ENCODE measurements at places on chromosomes 13 and 19.
A peak's percentile ranks its signal among the peaks of the same experiment; 100 is the strongest.

- DNase-seq, result no peak
These were observed 113.5 kb downstream of the FOXO1 start for GRCh38 chr13:40552895-40553294.

- no peak for DNase-seq
These were observed 16.7 kb downstream of the FAM216B start for GRCh38 chr13:42798118-42798517.

- no peak for DNase-seq
These were observed 21.4 kb downstream of the PPP2R1A start for GRCh38 chr19:52211203-52211602.

DNA sequence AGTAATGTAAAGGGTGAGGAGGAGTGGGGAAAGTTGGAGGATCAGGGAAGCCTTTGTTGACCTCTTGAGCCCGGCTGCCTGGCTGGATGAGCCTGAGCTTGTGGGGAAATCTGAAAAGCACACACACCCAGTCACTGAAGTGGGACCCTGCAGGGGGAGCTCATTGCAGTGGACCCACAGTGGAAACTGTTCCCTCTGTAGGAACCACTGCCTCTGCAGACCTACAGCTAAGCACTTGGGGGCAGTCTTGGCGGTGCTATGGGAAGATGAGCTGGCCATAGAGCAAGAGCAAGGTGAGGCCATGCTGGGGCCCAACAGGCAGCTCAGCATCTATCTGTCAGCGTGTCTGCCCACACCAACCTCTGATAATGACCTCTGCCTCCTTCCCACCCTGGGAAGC lies 294.8 kb downstream of the TSHZ3 start:
- peak; percentile 3 for DNase-seq

DNA sequence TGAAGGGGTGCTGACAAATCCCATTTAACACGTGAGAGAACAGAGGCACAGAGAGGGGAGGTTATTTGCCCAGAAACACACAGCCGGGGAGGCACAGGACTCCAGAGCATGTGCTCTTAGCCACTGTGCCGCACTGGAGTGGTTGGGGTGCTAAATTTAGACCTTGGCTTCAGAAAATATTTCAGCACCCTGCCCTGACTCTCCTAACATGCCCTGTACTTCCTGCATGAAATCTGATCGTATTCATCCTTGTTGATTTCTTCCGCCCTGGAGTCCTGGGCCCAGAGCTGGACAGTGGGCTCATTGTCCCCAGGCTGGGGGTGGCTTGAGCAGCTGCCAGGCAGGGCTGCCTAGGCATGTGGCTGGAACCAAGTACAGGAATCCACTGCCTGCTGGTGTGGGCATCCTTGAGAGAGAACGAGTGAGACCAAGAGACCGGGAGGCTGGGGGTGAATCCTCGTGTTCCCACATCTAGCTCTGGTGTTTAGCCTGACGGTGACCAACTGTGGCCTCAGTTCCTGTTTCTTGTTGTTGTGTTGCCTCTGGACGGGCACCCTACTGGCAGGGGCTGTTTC lies 5.3 kb downstream of the SLC27A1 start:
- DNase-seq, result no peak

- DNase-seq, result no peak
These were observed 15.0 kb downstream of the GPATCH1 start for GRCh38 chr19:33096005-33096404.

DNA sequence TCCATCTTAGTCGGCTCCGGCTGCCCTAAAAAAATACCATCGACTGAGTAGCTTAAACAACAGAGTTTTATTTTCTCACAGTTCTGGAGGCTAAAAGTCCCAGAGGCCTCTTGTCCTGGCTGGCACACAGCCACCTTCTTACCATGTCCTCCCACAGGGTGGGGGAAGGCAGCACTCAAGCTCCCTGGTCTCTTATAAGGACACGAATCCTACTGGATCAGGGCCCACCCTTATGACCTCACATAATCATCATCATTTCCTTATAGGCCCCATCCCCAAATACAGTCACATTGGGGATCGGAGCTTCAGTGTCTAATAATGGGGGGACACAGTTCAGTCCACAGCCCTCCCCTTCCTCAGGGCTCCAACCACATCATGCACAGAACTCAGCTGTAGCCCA lies 2.6 kb upstream of the TUBA3C start:
- DNase-seq, result no peak

- no peak for DNase-seq
These were observed 661 bp downstream of the FREM2 start for GRCh38 chr13:38687246-38688229.

- DNase-seq, result no peak
These were observed 62.1 kb downstream of the ARHGEF7 start for GRCh38 chr13:111177081-111177711.

DNA sequence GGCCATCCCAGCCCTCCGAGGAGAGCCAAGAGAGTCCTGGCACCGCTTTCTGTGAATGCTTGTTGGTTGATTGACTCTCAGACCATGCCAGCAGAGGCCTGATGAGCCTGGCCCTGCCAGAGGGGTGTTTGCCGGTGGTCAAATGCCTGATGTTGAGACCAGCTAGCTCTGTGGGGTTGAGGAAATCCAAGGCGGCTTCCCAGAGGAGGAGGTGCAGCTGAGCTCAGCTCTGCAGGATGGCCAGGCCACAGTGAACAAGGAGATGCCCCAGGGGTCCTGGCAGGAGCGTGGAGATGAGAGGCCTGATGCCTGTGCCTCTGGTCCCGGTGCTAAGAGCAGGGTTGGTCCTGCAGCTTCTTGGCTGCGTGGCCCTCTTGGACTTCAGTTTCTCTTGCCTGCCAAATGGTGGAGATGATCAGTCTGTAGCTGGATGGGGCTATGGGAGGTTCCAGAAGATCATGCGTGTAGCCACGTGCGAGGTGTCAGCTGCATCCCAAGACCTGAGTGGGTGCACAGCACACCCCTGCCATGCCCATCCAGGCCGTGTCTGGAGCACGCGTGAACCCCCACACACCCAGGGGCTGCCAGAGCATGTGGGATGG lies 16.8 kb downstream of the NFIC start:
- DNase-seq, result no peak

GRCh38 chr19:14339741-14340140 lies 41.5 kb upstream of the ADGRE5 start:
- DNase-seq, result no peak

DNA sequence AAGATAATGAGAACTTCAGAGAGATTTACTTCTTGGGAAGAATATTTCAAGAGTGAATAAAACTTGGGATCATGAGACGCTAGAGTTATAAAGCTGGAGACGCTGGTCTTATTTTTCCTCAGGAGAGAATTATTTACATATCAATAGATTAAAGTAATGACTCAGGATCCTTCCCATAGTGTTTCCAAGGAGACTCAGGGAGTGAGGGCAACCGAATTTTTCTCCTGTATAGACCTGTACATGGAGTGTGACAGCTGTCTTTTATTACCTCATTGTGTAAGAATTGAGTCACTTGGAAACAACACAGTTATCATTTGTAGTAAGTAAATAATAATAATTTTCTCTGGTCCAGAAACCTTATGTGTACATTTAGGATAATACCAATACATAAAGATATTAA lies 1905.5 kb downstream of the OLFM4 start:
- no peak for DNase-seq

- no peak for DNase-seq
These were observed 856.7 kb upstream of the SLITRK1 start for GRCh38 chr13:84739021-84739420.

GRCh38 chr13:51475727-51476501 lies 23.1 kb upstream of the INTS6 start:
- no peak for DNase-seq

DNA sequence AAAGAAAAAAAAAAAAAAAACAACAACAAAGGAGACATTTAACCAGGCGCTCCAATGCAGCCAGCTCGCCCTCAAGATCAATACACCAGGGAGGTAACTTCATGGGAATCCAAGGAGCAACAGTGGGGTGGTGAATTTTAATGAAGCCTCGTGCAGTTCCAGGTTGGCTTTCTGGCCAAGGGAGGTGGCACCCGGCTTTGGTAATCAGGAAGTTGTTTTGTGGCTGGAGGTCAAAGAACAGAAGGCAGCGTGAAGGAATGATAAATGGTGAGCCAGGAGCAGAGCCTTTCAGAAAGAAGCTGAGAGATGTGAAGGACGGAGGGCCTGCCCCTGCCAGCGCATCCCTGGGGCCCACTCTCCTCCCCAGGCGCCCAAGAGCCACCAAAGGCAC lies 188.2 kb upstream of the TSC22D1 start:
- DNase-seq, result no peak

DNA sequence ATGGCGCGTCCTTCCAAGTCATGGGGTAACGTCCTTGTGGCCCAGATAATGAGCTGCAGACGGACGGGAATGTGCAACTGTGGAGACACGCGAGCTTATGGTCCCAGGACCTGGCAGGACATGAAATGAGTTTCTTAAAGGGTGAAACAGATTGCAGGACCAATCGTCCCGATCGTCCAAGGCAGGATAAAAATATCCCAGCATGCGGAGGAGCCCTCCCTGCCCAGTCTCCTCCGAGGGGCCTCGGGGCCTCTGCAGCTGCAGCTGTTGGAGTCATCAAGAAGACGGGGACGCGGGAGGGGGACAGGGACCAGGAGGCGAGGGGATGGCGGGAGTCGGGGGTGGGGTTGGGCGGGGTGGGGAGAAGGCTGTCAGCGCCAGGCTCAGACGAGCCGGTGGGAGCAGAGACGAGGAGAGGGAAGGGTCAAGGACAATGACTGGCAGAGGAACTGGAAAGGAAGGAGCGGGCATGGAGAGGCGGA lies 14.4 kb upstream of the GARIN5A start:
- no peak for DNase-seq

GRCh38 chr13:97011446-97012131 lies 17.3 kb upstream of the OXGR1 start:
- no peak for DNase-seq

- no peak for DNase-seq
These were observed 442 bp upstream of the RFC3 start for GRCh38 chr13:33817513-33817900.

- no peak for DNase-seq
These were observed 13.9 kb downstream of the C3 start for GRCh38 chr19:6706633-6706958.

- DNase-seq, result no peak
These were observed 165.8 kb downstream of the KDM4B start for GRCh38 chr19:5134691-5135090.

DNA sequence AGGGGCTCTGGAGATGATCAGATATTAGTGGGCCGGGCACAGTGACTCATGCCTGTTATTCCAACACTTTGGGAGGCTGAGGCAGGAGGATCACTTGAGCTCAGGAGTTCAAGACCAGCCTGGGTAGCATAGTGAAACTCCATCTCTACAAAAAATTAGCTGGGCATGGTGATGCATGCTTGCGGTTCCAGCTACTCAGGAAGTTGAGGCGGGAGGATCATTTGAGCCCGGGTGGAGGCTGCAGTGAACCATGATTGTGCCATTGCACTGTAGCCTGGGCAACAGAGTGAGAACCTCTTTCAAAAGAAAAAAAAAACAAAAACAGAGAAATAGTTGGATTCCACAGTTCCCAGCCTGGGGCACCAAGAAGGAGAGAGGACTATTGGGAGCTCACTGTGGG lies 17.9 kb upstream of the SHFL start:
- no peak for DNase-seq

DNA sequence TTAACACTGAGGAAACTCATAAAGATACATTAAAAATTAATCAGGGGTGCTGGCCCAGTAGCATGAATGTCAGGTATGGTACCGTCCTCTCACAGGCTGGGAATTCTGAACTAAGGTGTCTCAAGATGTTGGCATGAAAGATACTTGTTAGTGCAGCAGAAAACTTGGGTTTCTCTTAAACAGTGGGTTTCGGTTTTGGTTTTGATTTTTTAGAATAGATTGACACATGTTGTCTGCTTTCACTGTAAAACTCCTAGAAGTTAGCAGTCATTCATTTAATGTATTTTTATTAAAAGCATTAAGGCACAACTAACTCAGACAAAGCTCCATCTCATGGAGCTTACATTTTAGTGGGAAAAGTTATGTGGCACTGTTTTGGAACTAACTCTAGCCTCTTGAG lies 3.5 kb upstream of the OBI1 start:
- DNase-seq, result no peak

DNA sequence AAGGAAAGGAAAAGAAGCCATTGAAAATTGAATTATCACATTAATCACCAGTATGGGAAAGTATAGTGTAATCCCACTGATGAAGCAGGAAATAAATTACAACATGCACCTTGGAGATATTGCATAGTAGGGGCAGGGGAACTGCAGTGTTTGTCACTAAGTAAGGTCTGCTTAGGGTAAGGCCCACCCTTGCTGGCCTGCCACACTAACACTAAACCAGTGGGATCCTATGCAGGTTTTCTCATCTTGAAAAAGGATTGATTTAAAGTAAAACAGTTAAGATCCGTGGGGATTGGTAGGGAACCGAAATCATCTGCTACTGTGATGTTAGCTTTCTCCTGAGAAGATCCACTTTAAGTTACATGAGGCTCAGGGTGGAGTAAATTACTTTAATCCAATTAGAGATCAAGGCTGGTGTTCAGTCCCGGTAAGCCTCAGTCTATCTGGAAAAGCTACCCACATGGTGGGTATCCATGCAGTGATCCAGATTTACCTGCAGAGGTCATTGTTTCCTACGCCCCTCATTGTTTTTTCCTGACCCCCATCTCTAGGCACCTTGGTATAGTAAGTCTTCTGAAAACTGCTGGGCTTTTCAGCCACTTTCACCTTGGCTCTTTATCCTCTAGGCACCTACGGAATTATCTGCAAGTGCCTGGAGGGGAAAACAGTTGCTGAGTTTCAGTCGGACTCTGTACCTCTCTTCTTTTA lies 1014.9 kb upstream of the ATXN8OS start:
- no peak for DNase-seq

DNA sequence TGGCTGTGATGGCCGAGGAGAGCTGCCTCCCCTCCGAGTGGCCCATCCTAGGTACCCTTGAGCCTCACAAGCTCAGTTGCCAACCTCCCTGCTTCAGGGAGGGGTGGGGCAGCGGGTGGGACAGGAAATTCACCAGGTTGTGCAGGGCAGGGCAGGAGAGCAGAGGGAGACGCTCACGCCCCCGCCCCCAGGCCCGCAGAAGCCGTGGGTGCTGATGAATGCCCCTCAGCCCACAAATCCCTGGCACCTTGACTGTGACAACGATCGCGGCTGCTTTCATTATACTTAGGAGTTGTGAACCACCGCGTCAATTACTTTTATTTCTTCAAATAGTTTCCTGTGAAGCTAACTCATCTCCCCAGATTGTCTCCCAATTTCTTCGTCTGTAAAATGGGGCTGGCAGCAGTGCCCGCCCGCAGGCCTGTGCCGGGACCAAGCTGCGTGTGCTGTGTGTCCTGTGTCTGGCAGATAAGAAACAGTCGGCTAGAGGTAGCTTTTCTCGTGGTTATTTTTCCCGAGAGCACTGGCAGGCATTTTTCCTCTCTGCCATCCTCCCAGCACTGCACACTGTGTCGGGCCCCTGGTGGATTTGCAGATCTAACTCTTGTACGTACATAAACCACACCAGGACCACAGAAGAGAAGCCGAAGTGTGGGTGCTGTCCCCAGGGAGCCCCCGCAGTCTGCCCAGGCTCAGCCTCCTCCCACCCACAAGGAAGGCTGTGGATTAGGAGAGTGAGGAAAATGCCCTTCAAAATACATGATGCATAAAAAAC lies 7.9 kb upstream of the RASA3 start:
- no peak for DNase-seq

- DNase-seq, result no peak
These were observed 12.7 kb upstream of the ZNF43 start for GRCh38 chr19:21848706-21849105.

GRCh38 chr19:29855087-29855486 lies 43.3 kb downstream of the CCNE1 start:
- DNase-seq, result no peak

- no peak for DNase-seq
These were observed 42.6 kb upstream of the ATP11A start for GRCh38 chr13:112647256-112647655.
